ENCODE measurements at places on chromosomes 7 and 10.

GRCh38 chr10:11284291-11285085, 266.8 kb downstream of the CELF2 start:
- no peak for DNase-seq

- DNase-seq, result no peak
Measured at GRCh38 chr7:106629516-106629915, 31.4 kb downstream of the CCDC71L start.

DNA sequence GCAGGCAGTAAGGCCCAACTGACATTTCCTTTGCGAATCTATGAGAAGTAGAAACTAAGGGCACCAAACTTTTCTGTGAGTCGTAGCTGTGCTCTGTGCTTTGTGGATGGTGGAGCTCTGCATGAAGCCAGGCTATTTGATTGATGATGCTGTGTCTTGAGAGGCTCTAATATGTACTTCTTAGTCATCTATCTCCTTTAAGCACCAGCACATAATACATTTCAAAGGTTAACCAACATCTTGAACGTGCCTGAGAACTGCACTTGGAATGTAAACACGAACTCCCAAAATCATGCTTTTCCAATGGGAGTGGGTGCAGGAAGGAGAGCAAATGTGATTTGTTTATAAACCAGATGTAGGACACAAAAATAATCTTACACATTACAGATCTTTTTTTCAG, 411.6 kb downstream of the PARD3 start:
- no peak for DNase-seq

DNA sequence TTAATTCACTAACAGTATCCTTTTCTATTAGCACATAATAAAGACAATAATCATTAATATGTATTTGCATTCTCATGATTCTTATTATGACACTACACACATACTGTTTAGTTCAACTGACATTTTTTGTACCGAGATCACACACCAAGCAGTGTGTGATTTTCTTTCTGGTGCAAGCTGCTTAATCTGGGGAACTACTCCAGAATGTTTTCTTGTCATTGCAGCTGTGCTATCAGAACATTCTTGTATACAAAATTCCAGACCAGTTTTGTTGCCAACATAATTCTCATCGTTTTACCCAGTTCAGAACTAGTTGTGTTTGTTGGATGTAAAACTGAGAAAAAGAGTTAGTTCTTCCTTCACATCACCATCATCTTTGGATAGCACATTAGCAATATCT, 37.4 kb downstream of the VKORC1L1 start:
- DNase-seq, result no peak

GRCh38 chr7:23888958-23889357, 178.9 kb downstream of the STK31 start:
- DNase-seq, result no peak

DNA sequence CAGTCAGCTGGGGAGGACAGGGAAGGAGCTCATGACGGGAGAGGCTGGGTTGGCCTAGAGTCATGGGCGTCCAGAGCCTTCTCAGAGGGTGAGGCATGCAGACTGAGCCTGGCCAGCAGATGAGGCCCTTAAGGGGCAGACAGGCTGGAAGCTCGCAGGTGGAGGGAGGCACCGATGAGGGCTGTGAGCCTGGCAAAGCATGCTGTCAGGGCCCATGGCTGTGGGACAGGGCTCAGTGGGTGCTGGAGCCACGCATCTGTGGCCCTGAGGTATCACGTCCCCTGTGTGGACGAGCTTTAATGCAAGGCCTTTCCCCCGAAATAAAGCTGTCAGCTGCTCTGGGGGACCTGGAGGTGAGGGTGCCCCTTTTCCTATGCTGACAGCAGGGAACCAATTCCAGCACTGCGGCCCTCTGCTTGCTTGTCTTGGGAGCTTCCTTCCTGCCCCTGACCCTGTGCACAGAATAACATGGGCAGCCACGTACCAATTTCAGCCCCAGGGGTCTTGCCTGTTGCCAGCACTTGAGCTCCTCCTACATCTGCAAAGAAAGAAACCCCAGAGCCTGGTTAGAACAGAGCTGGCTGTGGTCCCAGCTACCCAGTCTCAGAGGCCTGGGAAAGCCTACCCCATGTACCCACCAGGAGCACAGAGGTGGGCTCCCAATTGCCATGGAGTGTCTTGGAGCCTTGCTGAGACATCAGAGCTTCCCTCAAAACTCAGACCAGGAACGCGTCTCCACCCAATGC, 20.6 kb downstream of the TMEM273 start:
- DNase-seq, result peak; percentile 4

DNA sequence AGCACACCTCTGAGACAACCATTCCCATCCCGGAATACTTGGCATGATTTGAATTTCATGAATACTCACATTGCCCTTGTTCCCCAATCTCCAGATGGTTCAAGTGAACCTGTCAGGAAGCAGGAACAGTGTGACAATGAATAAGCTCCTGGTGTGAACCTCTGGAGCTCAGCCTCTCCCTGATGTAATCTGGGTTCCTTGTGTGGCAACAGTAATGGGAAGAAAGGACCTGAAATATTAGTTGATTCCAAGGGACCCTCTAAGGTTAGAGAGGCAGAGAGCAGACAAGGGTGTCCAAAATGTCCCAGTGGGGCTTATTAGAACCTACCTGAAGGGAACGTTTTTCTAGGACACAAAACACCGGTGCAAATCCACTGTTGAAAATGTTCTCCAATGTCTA, 8.5 kb downstream of the OR2A7 start:
- DNase-seq, result no peak

DNA sequence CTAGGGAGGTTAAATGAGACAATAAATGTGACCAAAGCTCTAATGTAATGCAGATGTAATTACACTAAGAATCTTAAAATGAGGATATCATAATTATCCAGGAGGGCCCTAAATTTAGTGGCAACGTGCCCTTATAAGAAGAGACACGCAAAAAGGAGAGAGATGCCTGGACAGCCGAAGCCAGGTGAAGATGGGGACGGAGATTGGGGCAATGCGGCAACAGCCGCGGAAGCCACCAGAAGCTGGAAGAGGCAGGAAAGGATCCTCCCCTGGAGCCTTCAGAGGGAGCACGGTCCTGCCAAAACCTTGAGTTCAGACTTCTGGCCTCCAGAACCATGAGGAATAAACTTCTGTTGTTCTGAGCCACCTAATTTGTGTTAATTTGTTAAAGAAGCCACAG, 25.3 kb upstream of the C10orf71 start:
- DNase-seq, result no peak

- DNase-seq, result no peak
Measured at GRCh38 chr7:28203508-28204240, 23.1 kb upstream of the JAZF1 start.

- no peak for DNase-seq
Measured at GRCh38 chr7:117164620-117165019, 158.2 kb downstream of the WNT2 start.

GRCh38 chr7:45494885-45495284, 79.3 kb upstream of the ADCY1 start:
- no peak for DNase-seq

GRCh38 chr7:5445981-5446594, 22.5 kb upstream of the TNRC18 start:
- no peak for DNase-seq

- DNase-seq, result peak; percentile 12
Measured at GRCh38 chr10:74058658-74059057, 60.7 kb downstream of the VCL start.

GRCh38 chr7:45573661-45574415, at the start of gene ADCY1:
ADCY1 (plus strand) TSS chr7:45574368; CDS start chr7:45574544, 176 bp downstream.
- DNase-seq, result peak; percentile 44

Measured in NCI-H2081 (cell line).